ENCODE measurements at places on chromosomes 1 and 21.

DNA sequence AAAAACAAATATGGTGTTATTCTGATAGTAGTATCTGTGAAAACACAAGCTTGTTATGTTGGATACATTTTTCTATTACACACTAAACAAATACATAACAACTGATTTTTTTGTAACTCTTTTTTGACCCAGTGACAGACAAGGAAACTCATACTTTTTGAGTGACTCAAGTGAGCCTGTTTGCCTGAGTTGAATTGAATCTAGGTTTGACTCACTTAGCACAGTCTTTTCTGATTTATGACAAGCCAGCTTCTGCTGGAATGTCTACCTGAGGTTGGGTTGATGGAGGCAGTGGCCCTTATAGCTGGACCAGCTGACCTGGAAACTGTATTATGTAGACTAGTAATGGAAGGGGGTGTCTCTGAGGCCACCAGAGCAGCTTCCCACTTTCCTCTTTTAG lies 4.2 kb upstream of the CLCA4 start:
- no peak for DNase-seq

DNA sequence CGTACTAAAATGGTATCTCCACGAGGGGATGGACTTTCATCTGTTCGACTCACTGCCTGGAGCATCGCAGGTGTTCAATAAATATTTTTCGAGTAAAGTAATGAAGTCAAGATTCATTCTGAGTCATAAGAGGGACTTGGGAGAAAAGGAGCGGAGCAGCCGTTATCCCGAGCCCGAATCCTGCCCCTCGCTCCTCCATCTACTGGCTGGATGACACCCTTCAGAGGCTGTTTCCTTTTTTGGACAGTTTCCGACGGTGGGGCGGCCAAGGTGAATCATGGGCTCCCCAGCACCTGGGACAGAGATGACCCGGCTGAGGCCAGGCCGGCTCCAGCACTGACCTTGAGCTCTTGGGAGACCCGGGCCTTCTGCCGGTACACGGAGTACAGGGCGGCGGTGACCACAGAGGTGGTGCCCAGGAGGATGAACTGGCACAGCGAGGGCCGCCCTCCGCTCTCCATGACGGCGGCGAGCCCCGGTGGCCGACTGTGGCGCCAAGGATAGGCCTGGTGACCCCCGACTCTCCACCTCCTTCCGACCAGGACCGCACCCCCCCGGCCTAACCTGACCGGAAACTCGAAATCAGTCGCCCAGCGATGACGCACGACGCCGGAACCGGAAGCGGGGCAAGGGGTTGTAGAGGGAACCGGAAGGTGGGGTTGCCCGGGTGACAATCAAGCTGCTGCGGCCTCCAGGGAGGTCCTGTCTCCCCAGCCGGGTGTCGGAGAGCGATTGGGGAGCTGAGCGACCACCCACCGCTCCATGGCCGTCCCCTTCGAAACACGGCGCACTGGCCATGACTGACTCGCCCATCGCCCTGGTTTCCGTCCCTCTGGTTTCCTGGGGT lies at the start of gene MUL1:
Gene MUL1, minus strand, starts transcription at position 588 of the 847 bp plus-strand sequence. Its CDS starts 127 bp downstream, at position 461.
- peak; percentile 98 for DNase-seq

DNA sequence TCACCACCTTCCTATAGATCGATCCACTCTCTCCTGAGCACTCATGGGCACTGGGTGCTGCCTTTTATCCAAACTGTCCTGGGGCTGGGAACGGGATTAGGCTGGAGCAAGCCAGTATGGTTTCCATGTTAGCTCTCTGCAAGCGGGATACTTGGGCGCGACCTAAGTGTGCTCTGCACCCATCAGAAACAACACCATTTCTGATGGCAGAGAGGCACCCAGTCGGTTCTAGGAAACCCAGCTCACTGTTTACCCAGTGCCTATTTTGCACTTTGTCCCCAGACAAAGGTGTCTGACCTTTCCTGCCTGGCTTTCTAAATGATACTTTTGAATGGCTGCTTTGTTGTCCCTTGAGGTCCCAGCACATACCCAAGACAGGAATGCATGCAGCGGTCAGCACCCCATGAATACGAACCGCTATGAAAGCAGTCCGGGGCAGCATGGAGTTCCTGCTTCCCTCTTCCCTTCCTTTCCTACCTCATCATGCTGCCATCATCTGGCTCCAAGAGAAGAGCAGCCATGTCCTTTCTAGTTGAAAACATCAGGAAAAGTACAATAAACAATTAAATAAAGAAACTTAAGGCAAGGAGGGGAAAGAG lies 83.9 kb downstream of the TRABD2B start:
- no peak for DNase-seq

DNA sequence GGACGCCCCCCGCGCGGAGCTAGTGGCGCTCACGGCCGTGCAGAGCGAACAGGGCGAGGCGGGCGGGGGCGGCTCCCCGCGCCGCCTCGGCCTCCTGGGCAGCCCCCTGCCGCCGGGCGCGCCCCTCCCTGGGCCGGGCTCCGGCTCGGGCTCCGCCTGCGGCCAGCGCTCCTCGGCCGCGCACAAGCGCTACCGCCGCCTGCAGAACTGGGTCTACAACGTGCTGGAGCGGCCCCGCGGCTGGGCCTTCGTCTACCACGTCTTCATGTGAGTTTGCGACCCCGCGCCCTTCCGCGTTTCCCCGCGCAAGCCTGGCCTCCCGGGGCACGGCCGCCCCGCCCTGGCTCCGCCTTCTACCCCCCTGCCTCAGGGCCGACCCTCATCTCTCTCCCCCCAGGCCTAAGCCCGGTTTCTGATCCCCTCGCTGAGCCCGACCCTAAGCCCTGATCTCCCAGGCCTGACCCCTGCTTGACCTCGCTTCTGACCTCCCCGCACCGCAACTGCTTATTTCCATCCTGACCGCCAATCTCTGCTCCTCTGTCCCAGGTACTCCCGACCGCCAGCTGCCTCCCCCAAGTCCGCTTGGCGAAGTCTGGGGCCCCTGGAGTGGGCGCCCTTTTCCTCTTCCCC lies 669 bp downstream of the KCNQ4 start:
- no peak for DNase-seq

DNA sequence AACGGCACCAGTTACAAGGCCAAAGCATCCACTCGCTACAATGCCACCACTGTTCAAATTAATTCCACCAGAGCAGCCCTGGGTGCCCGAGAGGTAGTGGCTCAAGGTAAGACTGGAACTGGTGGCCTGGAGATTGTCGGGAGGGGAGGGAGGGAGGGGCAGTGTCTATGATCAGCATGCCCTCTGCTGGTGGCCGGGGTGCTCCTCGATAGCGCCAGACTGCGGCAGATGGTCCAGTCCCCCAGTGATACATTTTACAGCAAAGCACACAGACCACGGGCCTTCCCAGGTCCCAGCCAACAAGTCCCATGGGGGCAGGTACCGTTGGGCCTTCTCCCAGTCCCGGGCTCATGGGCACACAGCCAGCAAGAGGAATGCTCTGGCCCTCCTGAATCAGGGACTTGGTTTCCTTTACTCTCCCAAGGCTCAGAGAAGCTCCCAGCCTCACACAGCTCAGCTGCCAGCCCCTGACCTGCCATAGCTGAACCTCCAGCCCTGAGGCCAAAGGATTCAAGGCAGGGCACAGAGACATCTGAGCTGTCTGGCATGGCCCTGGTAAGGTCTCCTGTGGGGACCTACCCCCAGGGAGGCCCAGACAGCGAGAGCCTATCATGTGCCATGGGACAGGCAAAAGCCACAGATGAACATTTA lies 15.3 kb downstream of the ACOT7 start:
- no peak for DNase-seq

- DNase-seq: no peak
These were observed 7.6 kb downstream of the PAFAH2 start for GRCh38 chr1:25990251-25990650.

GRCh38 chr1:35797380-35797779 lies 10.4 kb upstream of the AGO4 start:
- DNase-seq: peak; percentile 18

DNA sequence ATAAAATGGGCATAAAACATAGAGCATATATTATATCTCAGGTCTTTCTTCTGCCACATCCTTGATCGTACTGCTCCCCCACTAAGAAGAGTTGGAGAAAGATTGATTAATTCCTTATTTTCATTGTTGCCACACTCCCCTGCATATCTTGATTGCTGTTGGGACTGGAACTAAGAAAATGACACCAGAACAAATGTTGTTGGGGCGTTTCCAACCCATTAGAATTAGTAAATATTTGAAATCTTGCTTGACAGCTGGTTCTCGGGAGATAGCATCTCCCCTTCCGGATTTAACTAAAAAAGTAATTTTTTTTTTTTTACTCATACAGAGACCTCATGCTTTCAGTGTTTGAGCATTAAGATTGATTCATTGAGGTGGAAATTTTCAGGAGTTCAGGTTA lies 493.0 kb upstream of the PLXNA2 start:
- no peak for DNase-seq

- no peak for DNase-seq
These were observed 57.5 kb downstream of the TYW3 start for GRCh38 chr1:74790453-74790852.

DNA sequence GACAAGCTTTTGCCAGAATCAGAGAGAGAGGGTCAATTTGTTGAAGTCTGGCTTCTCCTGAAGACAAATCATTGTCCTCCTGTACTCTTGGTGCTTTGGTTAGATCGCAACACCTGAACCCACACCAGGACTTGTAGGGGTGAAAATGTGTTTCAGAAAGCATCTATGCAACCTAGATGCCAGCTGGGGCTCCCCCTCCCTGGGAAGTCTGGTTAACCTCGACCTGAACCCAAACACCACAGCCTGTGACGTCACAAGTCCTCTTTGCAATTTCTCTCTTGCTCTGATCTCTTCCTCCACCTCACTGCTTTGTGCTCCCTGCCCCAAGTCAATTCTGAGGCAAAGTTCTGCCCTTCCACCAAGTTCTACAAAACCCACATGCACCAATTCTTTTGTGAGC lies 42.8 kb upstream of the USP24 start:
- DNase-seq: peak; percentile 59

GRCh38 chr1:45960930-45961715 lies 157.7 kb downstream of the MAST2 start:
- no peak for DNase-seq

DNA sequence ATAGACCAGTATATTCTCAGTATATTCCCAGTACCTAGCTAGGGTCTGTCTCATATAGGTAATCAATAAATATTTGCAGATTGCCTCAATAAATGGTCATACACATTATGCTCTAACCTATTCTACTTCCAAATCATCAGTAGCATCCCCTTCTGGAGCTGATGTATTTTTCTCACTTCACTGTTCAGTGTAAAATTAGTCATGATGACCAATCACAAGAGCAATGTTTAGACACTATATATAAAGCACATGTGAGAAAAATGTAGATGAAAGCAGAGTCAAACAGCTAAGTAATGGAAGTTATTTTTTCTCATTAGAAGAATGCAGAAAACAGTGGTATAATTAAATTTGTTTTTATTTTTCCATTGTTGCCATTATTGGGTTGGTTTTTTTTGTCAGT lies 34.7 kb downstream of the EPRS1 start:
- DNase-seq: no peak

DNA sequence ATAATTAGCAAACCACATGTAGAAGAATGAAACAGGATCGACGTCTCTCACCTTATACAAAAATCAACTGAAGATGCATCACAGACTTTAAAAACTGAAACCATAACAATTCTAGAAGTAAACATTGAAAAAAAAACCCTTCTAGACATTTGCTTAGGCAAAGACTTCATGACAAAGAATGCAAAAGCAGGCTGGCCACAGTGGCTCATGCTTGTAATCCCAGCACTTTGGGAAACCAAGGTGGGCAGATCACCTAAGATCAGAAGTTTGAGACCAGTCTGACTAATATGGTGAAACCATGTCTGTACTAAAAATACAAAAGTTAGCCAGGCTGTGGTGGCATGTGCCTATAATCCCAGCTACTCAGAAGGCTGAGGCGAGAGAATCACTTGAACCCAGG lies 1351.7 kb downstream of the MRPL39 start:
- no peak for DNase-seq

- DNase-seq: no peak
These were observed 29.3 kb downstream of the NUP133 start for GRCh38 chr1:229478852-229479251.

GRCh38 chr1:220325306-220325995 lies 53.2 kb upstream of the RAB3GAP2 start:
- no peak for DNase-seq

Measured in activated CD8-positive, alpha-beta memory T cell treated with anti-CD3 and anti-CD28 coated beads, Interleukin-2, amount 50 U/mL, for 48 hours (primary cell).